ENCODE measurements at places on chromosomes 12 and 14.

DNA sequence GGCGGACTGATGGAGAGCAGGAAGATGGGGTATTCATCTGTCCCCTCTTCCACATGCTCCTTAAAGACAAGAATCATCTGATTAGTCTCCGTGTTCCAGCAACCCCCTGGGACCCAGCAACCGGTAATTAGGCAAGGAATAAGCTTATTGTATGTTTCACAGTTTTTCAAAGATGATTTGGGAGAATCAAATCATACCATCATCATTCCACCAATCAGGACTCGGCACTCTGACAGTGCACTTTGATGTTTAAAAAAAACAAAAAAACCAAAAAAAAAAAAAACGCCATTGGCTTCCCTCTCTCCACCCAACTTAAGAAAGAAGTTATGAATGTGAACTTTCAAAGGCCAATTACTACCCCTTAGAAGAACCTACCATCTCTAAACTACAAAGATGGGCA lies 1.3 kb upstream of the DYNC1H1 start:
- DNase-seq = no peak

DNA sequence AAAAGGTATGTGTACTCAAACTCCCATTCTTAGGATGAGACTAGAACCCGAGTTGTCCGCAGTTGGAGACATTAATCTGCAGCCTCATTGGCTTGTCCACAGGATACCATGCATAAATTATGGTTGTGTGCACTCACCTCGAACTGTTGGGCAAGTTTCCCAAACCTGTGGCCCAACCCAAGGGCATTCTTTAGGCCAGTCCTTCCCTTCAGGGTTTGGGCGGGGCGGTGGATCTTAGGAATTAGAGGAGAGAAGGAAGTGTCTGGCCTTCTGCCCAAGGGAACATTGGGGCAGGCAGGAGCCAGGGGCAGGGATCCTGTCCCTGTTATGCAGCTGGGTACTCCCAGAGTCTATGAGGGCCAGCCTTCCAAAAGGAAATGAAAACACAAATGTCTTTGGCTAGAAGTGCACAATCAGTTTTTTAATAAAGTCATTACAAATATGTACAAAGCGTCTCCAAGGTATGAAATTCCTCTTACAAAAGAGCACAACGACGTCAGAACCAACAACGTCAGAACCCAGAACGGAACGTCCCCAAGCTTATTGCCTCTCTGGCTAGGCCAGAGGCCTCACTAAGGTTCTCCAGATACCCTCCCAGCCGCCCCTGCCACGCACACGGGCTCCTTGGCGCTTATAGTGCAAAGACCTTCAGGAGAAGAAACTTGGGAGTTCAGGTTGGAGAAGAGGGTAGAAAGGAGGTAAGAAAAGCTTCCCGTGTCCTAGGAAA lies 25.3 kb downstream of the HRK start:
- DNase-seq = no peak

- no peak for DNase-seq
These were observed 1.3 kb downstream of the RAD52 start for GRCh38 chr12:948238-948637.

- no peak for DNase-seq
These were observed 58.6 kb upstream of the TMEM263 start for GRCh38 chr12:106897082-106897481.

GRCh38 chr14:56002342-56002741 lies 115.9 kb upstream of the PELI2 start:
- DNase-seq = no peak

DNA sequence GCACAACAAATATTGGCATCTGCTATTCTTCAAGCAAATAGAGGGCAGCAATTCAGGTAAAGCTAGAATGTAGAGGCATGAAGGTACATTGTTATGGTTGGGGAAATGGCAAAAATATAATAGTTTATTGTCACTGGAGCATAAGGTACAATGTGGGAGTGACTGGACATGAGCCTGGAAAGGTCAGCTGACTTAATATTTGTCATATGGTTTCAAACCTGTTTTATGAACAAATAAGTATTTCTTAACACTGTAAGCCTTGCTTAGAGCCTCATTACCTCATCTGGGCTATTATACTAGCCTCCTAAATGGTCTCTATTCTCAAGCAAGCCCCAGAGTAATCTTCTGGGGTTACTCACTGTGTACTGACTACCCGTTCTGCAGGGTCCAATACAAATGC lies 33.7 kb downstream of the FAM177A1 start:
- no peak for DNase-seq

DNA sequence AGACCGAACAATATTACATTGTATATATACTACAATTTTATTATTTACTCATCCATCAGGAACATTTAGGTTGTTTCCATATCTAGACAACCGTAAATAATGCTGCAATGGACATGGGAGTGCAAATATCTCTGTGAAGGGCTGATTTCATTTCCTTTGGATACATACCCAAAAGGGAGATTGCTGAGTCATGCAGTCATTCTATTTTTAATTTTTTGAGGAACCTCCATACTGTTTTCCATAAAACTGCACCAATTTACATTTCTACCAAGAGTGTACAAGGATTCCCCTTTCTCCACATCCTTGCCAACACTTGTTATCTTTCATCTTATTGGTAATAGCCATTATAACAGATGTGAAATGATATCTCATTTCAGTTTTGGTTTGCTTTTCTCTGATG lies 84.7 kb downstream of the SLC41A2 start:
- DNase-seq = no peak

DNA sequence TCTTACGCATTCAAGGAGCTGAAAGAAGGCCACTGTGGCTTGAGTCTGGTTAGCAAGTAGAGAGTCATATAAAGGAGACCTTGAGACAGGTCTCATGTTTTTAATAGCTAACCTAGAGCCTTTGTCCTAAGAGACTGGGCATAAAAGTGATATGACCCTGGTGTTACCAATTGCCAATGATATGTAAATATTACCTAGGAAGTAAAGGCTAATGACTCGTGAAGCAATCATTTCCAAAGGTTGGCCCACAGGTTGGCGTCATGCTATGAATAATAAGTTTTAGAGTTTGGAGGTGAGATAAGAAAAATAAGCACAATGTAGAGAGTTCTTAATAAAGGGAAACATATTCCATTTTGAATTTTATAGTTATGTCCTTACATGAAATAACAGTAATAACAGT lies 116.6 kb upstream of the PLEKHA5 start:
- DNase-seq = no peak

DNA sequence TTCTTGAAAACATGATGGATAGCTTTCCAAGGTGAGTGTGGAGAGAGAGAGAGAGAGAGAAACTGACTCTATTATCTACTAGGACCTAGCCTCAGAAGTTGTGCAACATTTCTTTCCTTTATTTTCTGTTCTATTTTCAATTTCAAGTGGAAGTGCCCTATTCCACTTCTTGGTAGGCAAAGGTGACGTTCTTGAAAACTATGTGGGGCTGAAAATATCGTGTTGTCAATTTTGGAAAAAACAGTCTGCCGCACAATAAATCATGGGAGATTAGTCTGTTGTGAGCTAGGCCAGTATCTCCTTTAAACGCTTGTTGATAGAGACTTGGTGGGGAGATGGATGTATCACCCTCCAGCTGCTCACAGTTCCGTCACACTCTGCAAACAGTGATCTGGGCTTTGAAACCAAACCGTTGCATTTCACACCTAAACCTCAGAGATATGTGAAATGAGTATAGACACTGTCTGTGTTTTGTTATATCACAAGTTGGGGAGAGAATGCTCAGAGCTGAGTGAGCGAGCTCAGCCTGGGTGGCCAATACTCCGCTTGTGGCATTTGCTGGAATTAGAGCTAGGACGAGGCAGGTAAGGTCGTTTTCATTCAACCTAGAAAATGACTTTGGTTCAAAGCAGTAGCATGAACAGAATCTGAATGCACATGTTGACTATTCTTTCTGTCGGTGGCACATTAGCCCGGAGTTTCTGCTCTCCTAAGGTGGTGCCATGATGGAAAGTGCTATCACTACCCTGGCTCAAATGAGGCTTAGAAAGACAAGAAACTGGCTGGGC lies 75.1 kb upstream of the ST8SIA1 start:
- DNase-seq = no peak

DNA sequence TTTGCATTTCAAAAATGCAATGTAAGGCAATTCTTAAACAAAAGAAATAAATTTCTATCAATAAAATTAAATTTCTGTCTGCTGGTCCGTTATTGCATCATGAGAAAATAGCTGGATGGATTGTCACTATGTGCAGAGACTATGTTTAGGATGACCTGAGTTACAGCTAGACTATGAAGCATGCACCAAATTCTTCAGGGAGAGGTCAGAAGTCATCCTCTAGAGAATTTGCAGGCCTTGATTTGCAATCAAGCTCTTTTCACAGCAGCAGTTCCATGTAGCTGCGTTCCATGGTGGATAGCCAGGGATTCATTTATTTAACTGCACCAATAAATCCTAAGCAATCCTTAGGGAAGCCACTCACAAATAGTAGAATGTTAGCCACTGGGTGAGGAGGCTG lies 253.7 kb downstream of the MSRB3 start:
- no peak for DNase-seq

DNA sequence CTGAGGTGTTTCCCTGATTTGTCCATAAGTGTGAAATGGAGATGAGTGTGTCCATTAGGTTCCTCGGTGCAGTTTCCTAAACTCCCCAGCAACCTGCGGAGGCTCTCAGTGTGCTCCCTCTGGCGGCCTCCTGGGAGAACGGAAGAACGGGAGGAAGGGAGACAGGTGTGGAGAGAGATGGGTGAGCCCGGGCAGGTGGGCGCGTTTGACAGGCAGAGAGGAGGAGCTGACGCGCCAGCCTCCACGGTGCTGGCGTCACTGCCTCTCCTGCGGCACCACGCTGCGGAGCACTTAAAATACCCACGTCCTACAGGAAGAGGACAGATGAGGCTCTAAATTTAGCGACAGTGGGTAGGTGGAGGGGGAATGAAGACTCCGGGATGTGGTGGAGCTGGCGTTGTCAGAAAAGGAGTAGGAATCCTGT lies 26.8 kb upstream of the PEX5 start:
- DNase-seq = no peak

DNA sequence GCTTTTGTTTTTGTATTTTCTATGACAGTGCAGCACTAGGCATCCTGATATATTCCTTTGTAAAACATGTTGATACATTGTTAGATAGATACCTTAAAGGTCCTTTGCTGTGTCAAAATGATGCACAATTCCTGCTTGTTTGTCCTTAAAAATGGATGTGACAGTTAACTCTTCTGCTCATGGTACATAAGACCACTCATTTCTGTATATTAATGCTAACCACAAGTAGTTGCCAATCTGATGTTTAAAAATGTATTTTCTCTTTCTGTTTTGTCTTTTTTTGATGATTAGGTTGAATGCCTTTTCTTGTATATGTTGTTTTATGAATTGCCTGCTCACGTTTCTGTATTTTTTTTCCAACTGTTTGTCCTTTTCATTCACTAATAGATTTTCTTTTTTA lies 35.1 kb downstream of the ATF7IP start:
- no peak for DNase-seq

- no peak for DNase-seq
These were observed 46.0 kb downstream of the FAM222A start for GRCh38 chr12:109759595-109759994.

DNA sequence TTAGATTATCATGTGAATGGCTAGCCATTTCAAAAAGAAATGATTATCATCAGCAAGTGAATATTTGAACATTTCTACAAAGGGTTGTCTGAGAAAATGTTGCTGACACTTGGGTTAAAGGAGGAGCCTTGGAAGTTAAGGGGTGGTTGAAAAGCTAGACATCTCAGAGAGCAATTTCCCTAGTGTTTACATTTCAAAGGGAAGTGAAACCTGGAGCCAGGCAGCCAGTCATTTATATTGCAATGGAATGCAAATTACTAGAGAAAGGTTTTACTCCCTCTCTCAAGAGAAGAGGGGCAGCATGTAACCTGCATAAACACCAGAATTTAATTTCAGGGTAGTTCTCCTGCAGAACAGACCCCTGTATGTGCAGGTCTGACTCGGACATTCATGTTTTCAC lies 279.0 kb downstream of the SLC16A7 start:
- no peak for DNase-seq

- peak; percentile 91 for DNase-seq
These were observed 7.7 kb downstream of the UBC start for GRCh38 chr12:124906606-124907261.

- no peak for DNase-seq
These were observed 372.2 kb downstream of the RAD51B start for GRCh38 chr14:68191567-68192321.

GRCh38 chr14:74962493-74962892 lies 7.1 kb upstream of the PGF start:
- peak; percentile 76 for DNase-seq

DNA sequence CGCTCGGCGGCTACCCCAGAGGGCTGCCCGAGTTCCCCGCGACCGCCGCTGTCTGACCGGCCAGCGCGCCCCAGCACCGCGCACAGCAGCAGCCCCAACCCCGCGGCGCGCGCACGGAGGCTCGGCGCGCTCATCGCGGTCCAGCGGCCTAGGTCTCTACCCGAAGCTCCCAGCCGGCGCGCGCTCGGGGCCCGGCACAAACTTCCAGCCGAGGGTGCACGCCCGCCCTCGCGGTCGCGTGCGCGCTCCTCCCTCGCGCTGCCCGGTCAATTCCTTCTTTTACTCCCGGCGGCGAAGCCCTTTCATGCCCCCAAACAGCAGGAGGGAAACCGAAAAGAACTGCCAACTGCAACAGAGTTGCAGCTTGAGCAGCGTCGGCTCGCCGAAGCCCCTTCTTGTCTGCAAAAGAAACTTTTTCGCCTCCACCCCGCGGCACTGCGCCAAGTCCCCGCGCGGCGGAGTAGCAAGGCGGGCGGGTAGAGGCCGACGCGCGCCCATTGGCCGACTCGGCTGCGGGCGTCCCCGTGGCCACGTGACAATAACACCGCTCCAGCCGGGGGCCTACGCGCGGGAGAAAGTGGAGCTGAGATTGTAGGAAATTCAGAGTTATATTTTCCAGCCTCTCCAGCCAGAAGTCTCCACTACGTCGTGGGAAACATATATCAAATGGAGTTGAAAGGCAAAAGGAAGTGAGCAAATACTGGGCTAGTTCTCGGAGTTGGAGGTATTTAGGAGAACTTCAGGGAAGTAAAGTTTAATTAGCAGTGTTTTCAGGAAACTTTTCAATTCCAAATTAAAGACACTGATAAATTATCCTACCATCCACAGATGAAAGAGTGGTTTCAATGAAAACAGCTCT lies at the start of gene LRIG3:
Gene LRIG3 (minus strand): TSS at position 403 of the 859 bp plus-strand sequence. CDS start 269 bp downstream, at position 134.
- DNase-seq = no peak

DNA sequence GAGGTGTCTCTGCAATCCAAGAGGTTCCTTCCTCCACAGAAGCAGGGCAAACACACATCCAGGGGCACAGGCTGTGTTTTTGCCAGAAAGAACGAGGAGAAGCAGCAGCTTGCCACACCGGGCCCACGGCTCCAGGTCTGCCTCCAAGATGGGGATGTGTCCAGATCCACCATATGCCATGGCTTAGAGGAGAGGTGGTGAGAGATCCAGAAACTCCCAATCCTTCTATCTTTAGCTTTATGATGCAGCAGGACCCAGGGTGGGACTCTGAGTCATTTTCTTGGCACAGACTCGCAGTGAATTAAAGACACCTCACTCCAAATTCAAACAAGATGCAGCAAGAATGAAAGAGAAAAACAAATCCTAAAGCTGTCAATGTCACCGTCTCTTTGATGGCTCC lies 481.4 kb upstream of the TMEM132C start:
- DNase-seq = no peak

GRCh38 chr12:2260441-2260840 lies 207.7 kb downstream of the CACNA1C start:
- no peak for DNase-seq

All from HL-60 (cell line).